ENCODE measurements at places on chromosomes 13 and 19.
A peak's percentile ranks its signal among the peaks of the same experiment; 100 is the strongest.

GRCh38 chr13:51665456-51665855 lies 81.2 kb downstream of the WDFY2 start:
- no peak for DNase-seq

- no peak for DNase-seq
Measured at GRCh38 chr19:4241824-4242430, 5.0 kb upstream of the YJU2 start.

DNA sequence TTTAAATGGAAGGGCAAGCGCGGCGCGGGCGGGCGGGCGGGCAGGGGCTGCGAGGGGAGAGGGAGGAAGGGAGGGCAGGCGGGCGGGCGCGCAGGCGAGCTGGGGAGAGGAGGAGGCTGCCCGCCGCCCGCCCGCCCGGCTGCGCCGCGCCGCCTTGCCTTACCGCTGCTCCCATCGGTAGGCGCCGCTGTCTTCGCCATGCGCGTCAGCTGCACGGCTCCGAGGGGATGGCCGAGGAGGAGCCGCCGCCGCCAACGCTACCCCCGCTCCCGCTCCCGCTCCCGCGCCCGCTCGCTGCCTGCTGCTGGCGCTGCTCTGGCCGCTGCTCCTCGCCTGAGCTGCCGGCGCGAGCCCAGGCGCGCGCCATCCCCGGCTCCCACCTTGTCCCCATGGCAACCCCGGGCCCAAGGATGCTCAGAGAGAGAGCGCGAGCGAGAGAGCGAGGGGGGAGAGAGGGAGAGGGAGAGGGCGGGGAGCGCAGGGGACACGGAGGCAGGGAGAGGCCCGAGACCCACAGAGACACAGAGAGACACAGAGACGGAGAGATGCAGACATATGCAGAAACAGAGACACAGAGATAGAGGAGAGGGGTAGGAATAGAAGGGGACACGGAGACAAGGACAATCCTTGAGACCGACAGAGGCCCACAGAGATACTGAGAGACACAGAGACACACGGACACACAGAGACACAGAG lies 40.3 kb downstream of the DEDD2 start:
- DNase-seq, result peak; percentile 82

DNA sequence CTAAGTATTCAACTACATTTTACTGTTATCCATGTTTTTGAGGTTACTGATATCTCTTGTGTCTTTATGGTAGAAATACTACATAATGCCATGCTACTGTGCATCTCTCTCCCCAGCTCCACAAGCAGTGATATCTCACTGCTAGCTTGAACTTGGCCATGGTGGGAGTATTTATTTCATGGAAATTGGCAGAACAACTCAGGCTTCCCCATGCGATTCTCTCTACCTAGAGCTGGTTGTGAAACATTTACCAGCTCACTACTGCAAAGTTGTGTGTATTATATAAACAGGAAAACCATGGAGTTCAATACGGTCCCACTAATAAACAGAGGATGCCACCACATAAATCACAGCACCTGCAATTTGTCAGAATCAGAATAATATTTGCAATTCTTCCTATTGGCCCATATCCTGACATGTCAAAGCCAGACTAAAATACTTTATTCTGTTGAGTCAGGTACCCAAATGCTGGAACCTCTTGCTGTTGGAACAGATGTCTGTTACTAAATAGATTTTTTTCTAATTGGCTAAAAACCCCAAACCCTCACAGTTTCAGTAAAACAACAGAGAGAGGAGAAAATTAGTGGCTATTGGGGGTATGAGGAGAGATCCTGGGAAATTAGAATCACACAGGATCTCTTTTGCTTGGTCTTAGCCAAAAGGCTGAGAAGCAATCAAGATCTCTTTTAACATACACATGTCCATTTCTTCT lies 91.4 kb upstream of the SLC10A2 start:
- no peak for DNase-seq

DNA sequence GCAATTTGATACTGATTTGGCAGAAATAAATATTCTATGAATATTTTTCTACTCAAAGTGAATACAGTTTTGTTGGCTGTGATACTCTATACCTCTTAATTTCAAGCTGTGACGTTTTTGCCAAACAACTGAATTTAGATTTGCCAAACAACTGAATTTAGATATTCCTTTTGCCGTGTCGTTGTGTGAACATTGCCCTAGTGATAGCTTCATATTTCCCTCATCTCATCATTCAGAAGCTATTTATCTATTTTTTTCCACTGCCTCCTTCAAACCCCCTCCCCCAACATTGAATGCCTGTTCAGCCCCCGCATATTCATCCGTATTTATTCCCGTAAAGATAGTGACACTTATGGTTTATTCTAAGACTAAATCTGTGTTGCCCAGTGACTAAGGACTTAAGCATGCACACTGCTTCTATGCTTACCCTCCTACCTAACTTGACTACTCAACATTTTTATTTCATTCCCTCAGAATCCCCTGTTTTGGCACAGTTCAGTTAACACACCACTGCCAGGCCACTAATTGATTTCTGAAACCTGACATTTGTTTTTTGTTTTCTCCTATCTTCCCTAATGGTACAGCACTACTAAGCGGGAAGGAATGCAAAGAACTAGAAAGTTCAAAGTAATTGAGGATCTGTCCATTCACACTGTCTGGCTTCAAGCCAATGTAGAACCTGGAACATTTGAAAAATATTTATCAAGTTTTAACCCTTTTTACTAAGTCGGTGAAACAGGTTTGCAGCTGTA lies 2.8 kb upstream of the KLF5 start:
- DNase-seq, result peak; percentile 62

DNA sequence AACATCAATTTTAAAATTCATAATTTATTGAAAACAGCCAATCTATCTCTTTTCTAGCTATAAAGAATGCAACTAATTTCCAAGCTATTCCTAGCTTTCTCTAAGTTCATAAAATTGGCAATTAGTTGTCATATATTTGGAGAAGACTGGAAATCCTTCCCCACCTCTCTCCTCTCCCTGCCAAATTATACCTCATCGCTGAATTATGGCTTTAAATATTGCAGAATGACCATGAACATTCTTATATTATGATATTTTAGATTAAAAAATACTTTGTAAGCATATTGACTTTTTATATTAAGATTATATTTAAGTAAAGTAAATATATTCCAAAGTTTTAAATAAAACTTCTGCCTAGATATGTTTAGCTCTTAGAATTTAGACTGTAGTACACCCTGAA lies 58.2 kb downstream of the ESD start:
- DNase-seq, result no peak

- peak; percentile 7 for DNase-seq
Measured at GRCh38 chr19:13118424-13119193, 545 bp downstream of the NACC1 start.

GRCh38 chr13:82758044-82758443 lies 1124.2 kb downstream of the SLITRK1 start:
- DNase-seq, result no peak

- no peak for DNase-seq
Measured at GRCh38 chr13:20714161-20714560, 10.7 kb downstream of the IL17D start.

- no peak for DNase-seq
Measured at GRCh38 chr19:51507640-51508058, 6.0 kb upstream of the SIGLEC12 start.

GRCh38 chr13:25046985-25047511 lies 48.9 kb upstream of the PABPC3 start:
- DNase-seq, result peak; percentile 23

GRCh38 chr13:90103099-90103784 lies 1244.2 kb upstream of the MIR17HG start:
- DNase-seq, result no peak

- DNase-seq, result no peak
Measured at GRCh38 chr13:33560726-33561125, 257.2 kb upstream of the RFC3 start.

DNA sequence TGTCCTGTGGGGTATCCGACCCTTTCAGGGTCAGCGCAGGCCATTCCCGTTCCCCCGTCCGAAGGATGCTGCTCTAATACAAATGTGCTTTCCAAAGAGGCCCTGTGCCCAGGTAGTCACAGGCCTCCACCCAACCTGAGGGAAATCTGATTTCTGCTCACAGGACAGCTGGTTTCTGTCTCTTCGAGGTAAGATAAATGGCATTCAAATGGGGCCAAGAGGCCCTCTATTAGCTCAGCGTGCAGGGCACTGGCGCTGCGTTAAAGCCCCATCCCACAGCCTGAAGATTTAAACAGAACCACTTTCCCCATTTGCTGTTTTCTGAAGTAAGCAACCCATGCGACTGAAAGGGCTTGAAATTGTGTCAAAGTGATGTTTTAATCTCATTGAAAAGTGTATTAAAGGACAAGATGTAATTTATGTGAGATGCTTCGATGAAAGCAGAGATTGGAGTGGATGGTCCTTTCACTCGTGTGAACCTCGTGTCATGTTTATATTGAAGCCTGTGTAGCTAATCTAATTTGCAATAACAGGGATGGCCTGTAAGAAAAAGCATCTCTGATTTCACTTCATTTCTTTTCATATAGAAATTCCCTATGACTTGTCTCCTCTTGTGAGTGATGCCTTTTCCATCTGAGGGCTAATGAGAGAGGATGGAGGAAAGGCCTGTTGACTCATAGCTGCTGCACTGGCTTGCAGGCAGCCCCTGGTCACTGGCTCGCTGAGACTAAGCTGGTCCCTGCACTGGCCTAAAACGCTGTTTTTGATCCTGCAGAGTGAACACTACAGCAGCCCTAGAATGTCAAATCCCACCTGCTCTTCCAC lies 7.3 kb upstream of the SOX1 start:
- peak; percentile 76 for DNase-seq

- DNase-seq, result no peak
Measured at GRCh38 chr19:50602089-50602422, 33.8 kb upstream of the LRRC4B start.

DNA sequence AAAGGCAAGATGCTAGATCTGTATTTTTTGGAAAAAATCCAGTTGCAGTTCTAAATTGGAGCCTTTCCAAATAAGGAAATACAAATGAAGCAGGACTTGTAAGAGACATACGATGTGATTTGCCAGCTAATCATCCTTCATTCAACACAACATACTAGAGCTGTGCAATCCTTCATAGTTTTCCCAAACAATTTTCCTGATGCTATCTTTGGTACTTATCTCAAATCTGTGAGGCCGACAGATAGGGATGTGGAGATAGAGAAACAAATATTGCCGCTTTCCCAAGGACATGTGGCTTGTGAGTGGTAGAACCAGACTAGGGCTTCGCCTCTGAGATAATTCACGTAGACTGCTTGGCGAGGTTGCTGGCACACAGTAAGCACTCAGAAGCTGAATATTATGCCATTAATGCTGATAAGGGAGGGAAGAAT lies 176.6 kb downstream of the LMO7 start:
- DNase-seq, result no peak

DNA sequence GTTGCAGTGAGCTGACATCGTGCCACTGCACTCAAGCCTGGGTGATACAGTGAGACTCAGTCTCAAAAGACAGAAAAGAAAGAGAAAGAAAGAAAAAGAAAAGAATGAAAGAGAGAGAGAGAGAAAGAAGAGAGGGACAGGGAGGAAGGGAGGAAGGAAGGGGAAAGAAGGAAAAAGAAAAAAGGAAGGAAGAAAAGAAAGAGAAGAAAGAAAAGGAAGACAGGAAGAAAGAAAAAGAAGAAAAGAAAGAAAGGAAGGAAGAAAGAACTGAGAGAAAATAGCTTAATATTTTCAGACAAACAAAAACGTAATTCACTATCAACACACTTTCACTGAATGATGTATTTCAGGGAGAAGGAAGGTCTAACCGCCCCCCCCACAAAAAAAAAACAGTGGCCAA lies 39.3 kb downstream of the ESD start:
- no peak for DNase-seq

GRCh38 chr13:92137520-92137919 lies 739.1 kb downstream of the GPC5 start:
- DNase-seq, result no peak

GRCh38 chr19:56126983-56127780 lies 6.1 kb upstream of the ZNF787 start:
- no peak for DNase-seq

- DNase-seq, result no peak
Measured at GRCh38 chr13:32008518-32009175, 22.9 kb upstream of the FRY start.

GRCh38 chr13:110576736-110577476 lies 15.4 kb upstream of the RAB20 start:
- no peak for DNase-seq

GRCh38 chr13:48858122-48858902 lies 117.4 kb upstream of the FNDC3A start:
- no peak for DNase-seq

DNA sequence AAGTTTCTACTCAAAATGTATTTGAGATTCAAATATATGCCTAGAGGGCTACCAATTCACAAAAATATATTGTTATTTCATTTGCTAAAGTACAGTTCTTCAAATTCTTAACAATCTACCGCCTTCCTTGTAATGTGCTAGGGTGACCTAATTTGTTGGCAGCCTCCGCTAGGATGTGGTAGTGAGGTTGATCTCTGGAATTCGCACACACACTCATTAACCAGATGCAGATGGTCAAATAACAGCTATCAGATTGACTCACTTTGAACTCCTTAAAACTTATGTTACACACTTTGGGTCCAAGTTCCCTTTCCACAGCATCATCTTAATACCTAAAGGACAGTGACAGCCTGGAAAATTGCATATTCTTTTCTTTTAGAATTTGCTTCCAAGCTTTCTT lies 367.3 kb downstream of the DCT start:
- DNase-seq, result no peak

DNA sequence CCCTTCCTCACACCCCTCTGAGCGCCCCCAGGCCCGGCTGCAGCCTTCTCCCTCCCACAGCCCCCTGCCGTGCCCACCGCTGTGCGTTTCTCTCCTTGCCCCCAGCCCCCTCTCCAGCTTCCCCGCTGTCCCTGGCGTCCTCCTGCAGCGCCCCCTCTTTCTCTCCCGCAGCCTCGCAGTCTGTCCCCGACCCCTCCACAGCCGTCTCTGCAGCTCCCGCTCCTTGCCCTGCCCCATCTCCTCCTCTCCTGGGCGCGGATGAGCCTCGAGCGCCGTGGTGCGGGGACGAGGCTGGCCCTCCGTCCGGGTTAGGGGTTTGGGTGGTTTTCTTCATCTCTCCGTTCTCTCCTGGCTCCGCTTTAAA lies 1.1 kb downstream of the KMT5C start:
- DNase-seq, result peak; percentile 62
